Right cardiac atrium (tissue), 5 donors: ENCODE measurements at places on chromosomes 7 and 10. TPM values are rescaled to one million over a fixed set of nuclear protein-coding genes. Genes with fewer than 3 reads are reported as not detected.

PRF1 gene
- 1.1 TPM for polyA plus RNA-seq

ADAM8 gene
- 0.50 TPM for polyA plus RNA-seq

PPP3CB gene
- 34.5 TPM for polyA plus RNA-seq

GPER1 gene
- polyA plus RNA-seq = 3.6 TPM

PMPCB gene
- polyA plus RNA-seq = 75.3 TPM
